LoVo (cell line): ENCODE measurements at places on chromosomes 5 and 9.
A peak's percentile ranks its signal among the peaks of the same experiment; 100 is the strongest.

DNA sequence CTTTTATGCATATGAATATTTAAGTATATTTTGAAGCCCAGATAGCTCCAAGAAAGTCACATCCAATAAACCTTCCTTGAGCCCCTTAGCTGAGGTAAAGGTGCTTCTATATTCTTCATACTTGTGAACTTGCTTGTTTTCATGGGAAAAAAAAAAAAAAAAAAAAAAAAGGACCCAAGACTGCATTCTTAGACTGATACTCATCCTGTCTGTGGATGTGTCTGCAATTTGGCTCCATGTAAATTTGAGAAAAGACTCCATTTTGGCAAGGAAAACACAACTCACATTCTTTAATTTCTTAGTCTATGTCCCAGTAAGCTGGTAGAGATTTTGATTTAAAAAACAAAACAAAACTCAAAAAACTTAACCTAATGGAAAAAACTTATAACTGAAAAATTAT is 238.3 kb downstream of the FBXL17 start:
- DNase-seq, result no peak

DNA sequence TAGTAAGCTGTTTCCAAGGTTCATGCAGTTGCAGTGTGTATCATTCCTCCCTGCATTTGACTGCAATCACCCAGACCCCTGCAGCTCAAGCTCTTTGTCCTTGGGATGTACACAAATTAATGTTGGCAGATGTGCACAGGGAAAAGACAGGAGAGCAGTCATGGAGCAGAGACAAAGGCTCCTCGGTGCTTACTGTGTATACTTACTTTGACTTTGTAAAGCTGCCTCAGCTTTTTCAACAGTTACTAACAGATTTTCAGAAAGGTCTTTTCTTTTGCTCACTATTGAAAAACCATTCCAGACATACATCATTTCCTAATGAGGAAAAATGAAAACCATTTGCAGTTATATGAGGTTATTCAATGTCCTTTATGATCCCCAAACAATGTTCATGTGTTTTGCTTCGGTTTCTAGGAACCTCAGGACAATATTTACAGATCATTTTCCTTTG is 124.9 kb downstream of the TTC39B start:
- no peak for DNase-seq

DNA sequence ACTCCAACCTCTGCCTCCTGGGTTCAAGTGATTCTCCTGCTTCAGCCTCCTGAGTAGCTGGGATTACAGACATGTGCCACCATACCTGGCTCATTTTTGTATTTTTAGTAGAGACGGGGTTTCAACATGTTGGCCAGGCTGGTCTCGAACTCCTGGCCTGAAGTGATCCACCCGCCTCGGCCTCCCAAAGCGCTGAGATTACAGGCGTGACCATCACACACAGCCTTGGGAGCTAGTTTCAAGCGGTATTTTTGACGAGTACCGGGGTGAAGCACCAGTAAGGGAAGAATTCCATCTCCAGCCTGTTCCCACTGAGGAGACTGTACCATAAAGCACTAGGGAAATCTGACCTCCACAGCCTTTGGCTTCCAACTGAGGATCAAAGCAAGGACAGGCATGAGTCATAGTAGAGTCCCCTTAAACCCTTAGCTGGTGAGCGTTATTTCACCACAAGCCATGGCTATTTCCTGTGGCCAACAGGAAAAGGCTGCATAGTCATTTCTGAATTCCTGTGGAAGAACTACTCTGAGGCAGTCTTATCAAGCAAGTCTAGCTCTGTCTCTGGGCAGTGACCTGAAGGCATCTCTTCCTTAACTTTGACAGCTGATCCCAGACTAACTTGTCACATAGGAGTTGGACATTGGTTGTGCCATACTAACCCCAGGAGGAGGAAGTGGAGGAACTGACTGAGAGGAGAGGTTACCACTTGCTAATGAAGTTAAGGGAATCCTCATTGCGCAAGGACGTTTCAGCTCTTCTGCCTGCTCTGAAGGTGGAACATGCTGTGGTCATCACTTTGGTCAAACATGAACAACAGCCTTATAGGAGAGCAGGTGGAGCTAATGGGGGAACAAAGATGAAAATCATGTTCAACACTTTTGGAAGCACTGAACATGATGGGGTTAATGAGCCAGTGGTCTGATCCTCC is 85.8 kb upstream of the DMRT1 start:
- DNase-seq, result peak; percentile 56

- DNase-seq, result peak; percentile 31
Observed at GRCh38 chr5:150485693-150486401, 22.1 kb upstream of the NDST1 start.

DNA sequence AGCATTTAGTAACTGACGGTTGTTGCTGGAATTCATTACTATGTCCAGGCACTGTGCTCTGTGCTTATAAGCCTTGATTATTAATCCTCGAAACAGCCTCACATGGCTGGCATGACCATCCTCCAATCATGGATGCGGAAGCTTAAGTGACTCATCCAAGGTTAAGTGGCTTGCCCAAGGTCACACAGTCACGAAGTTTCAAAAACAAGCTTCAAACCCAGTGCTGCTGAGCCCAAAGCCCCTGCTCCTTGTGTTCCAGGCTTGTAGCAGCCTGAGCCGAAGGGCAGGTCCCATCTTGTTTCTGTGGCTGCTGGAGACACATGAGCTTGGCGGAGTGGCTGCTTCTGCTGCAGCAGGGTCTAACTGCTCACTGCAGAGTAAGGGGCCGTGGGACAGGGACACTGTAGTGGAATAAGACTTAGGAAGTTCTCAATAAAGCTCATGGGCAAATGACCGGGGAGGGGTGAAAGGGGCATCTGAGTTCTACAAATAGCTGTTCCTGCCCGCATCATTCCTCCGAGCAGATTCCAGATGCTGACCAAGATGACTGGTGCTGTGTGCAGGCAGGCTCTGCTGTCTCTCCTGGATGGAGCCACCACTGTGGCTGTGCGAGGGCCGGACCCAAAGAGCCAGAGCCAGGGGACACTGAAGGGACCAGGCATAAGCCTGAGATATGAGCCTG is 32.4 kb downstream of the WHRN start:
- DNase-seq, result no peak

GRCh38 chr5:147782110-147783028 is at the start of gene JAKMIP2:
Gene JAKMIP2, minus strand, starts transcription at chr5:147782728. Its CDS starts 110,922 bp downstream, at chr5:147671806.
- no peak for DNase-seq

GRCh38 chr9:129382281-129383018 is 204.4 kb upstream of the IER5L start:
- DNase-seq, result no peak

DNA sequence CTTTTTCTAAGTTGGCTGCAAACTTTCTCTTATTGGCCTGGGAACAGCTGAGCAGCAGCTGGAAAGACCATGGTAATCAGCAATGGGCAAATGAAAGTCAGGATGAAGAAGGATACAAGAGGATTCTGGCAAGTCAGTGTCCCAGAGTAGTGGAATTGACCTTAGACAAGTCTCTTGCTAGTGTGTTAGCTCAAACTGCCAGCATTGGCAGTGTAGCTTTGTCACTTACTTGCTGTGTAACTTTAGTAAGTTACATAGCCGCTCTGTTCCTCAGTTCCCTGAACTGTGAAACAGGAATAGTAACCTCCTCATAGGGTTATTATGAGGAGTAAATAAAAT is 3.6 kb downstream of the ALDH1A1 start:
- DNase-seq, result no peak

DNA sequence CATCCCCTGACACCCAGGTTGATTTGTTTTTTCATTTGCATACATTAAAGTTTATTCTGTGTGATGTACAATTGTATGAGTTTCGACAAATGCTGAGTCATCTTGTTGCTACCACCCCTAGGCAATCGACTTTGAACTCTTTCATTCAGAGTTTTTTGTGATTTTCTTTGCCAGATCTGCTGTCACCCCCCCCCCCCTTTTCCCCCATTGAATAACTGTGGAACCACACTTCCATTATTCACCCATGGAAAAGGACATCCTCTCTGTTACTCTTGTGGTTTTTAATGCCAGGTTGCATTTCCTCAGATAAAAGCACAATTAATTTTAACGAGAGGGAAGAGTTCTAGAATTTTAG is 13.7 kb upstream of the FAM120AOS start:
- DNase-seq, result peak; percentile 23

DNA sequence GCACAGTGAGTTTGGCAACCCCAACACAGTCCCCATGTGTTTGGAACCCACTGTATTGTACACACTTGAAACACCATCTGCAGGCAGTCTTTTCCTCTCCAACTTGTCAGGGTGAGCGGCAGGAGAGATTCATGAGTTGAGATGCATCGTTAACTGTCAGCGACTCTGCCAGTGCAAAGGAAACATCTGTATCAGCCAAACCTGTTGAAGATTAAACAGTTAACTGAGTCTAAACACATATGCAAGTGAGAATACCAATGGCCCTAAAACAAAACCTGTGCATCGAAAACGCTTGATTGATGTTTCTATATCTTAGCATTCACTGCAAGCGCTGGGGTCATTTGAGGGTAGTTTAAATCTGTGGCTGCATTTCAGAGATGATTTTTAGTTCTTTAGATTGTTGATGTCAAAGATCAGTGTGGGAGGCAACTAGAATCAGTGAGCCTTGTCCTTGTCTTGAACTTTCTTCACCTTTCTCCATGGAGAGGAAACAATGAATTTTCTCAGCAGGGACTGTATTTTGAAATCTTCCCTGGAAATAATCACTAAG is 41.3 kb upstream of the PAM start:
- no peak for DNase-seq

- DNase-seq, result peak; percentile 6
Observed at GRCh38 chr9:91273853-91274552, 87.7 kb downstream of the AUH start.

- DNase-seq, result peak; percentile 70
Observed at GRCh38 chr9:4604678-4605095, 57.4 kb upstream of the PLPP6 start.

DNA sequence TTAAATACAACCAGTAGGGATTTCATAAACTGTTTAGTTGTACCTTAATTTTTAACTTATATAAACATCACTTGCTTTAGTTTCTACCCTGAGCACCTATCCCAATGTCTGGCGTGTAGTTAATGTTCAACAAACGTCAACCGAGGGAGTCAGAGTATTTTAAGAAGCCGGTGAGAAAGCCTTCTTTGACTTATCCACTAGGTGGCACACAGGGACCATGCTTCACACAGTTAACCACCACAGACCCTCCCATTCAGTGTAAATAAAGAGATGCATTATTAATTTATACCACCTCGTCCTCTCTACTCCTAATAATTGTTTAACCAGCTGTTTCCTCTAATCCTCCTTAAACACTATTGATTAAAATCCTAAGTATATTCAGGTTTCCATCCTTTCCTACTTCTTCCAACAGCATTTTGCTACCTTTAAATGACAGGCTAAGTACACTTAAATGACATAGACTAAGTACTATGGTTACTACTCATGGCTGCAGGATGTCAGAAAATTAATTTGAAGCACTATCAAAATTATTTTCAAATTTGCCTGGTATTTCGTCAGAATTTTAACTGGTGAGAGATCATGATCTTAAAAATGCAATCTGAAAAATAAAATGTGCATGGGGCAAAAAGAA is 2.3 kb downstream of the HAPLN1 start:
- peak; percentile 79 for DNase-seq

- no peak for DNase-seq
Observed at GRCh38 chr5:158513490-158514318, 586.0 kb downstream of the EBF1 start.

DNA sequence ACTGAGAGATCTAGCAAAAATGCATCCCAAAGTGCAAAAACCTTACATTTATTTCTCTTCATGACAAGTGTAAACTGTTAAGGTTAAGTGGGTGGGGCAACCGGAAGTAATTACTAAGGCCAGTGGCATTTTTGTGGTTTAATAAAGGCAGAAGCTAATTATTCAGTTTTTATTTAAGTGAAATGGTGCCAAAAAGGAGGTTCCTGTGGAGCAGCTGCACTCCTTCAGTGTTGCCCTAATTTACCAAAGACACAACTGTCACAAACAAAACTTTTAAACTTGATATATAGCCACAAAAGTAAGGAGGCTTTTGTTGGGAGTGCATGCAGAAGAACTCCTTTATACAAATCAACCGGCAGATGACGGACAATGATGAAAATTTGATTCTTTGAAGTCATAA is 81.6 kb downstream of the NDUFS4 start:
- DNase-seq, result peak; percentile 27

GRCh38 chr5:170495825-170496661 is 7.8 kb upstream of the KCNIP1 start:
- DNase-seq, result no peak

GRCh38 chr5:139668924-139669661 is 20.9 kb downstream of the CXXC5 start:
- no peak for DNase-seq

- DNase-seq, result no peak
Observed at GRCh38 chr5:131619102-131619501, 15.9 kb downstream of the RAPGEF6 start.

- no peak for DNase-seq
Observed at GRCh38 chr5:133314086-133314485, 262.3 kb downstream of the HSPA4 start.
